ENCODE measurements at places on chromosomes 16 and 17.

DNA sequence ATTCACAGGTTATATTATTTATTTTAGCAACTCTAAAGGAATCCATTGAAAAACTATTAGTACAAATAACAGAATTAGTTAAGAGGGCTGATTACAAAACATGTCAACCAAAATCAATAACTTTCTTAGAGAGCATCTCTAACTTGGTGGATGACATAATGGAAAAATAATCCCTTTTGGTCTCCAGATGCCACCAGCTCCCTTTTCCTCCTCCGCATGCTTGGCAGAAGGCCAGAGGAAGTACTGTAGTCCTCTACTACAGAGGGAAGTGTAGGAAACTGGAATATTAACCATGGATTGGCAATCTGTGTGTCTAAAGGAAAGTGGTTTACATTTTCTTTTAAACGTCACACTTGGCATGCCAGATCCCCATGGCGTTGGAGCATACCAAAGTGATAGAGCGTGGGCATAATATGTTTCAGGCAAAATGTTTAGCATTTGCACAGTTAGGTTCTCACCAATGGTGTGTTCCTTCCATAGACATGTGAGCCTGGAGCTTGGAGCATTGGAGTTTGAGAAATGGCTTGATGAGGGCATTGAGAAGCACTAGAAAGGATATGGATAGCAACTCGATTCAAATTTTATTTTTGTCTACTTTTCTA is 106.3 kb downstream of the PRKCB start:
- DNase-seq = no peak

DNA sequence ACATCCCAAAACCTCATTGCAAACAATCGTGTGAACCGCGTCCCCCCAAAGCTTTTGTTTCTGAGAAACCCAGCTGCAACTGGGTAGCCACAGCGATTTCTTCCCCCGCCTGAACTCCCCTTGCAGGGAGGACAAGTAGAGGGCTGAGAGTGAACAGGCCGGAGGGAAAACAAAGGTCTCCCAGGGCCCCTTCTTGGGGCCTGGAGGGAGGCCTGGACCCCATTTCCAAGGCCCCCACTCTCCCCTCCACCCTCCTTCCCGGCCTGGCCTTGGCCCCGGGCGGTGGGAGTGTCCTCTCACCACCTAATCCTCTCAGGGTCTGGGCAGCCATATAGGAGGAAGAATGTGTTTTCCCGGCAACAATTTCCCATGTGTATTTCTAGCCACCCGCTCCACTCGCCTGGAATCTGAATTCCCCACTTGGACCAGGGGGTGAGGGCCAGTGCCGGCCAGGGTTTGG is 2.6 kb downstream of the GLIS2 start:
- no peak for DNase-seq

DNA sequence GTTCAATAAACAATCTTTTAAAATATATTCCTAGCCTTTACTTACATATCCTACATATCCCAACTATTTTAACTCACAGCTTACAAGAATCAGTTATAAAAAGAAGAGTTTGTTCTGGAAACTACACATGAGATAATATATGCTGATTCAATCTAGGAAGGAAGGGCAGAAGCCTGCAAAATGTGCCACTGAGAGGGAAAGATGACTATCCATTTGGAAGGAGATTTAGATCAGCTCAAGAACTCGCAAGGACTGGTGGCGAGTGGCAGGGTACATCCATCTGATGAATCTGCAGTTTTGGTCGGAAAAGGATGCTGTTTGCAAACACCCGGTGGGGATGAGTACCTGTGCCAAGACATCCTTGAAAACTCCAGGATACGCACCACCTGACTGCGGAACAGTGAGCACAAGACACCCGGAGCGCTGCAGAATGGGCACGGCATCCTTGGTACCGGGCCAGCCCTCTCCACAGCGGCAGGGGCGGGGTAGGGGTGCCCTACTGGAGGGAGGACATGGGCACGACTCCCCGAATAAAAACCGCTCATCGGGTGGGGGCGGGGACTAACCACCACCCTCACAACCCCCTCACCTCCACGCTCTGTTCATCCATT is 723 bp downstream of the TRIM37 start:
- DNase-seq = peak; percentile 23

GRCh38 chr17:16905593-16906191 is 66.2 kb downstream of the TNFRSF13B start:
- peak; percentile 74 for DNase-seq

DNA sequence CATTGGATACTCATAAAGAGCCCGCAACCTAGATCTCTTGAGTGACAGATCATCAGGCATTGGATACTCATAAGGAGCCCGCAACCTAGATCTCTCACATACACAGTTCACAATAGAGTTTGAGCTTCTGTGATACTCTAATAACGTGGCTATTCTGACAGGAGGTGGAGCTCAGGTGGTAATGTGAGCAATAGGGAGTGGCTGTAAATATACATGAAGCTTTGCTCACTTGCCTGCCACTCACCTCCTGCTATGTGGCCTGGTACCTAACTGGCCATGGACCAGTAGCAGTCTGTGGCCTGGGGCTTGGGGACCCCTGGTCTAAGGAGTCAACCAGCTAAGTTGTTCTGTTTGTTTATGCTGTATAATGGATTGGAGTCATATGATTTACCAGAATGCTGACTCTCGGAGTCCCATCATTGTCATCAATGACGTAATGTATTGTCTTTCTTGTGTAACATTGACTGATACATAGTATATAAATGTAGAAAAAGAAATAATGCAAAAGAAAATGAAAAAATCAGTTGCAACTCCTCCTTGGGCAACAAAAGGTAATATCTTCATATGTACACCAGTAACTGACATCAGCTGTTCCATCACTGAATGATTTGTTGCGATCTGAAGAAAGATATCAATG is 17.5 kb downstream of the ABCA9 start:
- DNase-seq = no peak

DNA sequence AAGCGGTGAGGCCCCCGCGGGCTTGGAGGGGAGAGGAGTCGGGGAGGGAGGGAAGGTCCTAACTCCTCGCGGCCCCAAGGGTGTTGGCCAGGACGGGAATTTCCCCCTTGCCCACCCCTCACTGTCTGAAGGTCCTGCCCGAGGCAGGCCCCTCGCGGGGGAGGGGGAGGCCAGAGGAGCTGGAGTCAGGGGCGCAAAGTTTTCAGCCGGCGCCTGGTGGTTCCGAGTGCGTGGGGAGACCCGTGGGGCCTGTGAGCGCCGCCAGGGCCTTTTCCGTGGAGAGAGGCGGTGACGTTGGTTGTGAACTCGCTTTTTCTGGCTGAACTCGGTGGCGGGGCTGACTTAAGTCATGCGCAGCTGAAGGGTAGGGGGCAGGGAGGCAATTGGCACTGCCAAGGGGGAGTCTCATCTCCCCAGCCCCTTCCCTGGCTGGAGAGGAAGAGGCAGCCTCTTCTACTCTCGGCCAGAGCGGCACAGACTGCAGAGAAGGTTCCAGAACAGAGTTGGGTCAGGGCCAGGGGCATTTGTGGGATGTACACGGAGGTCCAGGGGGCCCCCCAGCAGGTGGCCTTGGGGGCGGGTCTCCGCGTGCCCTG is 1.5 kb downstream of the CACNA1H start:
- no peak for DNase-seq

GRCh38 chr17:65071861-65072260 is 15.3 kb upstream of the GNA13 start:
- DNase-seq = peak; percentile 57

- no peak for DNase-seq
Observed at GRCh38 chr17:44598932-44599297, 41.6 kb downstream of the FZD2 start.

GRCh38 chr16:85678821-85679220 is 9.9 kb downstream of the GINS2 start:
- no peak for DNase-seq

- no peak for DNase-seq
Observed at GRCh38 chr17:76000016-76000754, 470 bp upstream of the CDK3 start.

Data from foreskin keratinocyte (primary cell).